Left colon (tissue), 2 donors: ENCODE measurements at places on chromosomes 4 and X. TPM values are rescaled to one million over a fixed set of nuclear protein-coding genes. Genes with fewer than 3 reads are reported as not detected.

DNA sequence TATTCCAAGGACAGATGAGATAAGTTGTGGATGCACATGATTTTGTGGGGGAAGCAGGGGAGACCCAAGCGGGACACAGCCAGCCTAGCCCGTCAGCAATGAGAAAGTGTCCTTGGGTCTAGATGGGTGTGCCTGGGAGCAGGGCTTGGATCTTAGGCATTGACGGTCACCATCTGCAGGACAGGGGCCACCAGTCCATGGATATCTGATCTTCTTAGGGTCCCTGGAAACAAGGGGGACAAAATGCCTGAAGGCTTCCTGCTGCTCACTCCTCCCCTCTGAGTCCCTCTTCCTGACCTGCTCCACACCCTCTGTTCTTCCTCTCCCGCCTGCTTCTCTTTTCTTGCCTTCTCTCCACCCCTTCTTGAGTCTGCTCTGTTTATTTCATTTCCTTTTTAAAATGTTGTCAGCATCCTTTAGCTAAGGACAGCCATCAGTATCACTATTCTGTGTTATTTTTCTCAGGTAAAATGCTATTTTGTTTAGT lies 298.4 kb downstream of the RAPGEF2 start:
- no peak for DNase-seq

GRCh38 chr4:157221895-157222770 lies 1.6 kb downstream of the GRIA2 start:
- no peak for DNase-seq

- DNase-seq, result no peak
Observed at GRCh38 chr4:8437281-8437680, 3.2 kb downstream of the ACOX3 start.

DNA sequence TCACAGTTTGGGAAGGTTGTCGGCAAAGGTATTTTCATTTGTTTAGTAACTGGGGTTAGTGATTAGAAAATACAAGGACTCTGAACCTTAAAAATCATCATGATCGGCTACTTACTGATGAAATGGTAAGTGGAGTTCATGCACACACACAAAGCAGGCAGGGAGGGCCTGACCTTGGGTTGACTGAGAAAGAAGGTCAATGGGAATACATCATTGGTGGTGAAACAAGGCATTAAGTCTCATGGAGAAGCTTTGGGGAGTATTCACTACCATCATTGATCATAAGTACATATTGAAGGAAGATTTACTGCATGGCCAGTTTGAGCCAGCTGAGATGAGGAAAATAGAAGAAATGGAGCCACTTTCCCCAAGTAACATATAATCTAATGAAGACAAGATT lies 74.4 kb downstream of the LUZP4 start:
- no peak for DNase-seq

GRCh38 chr4:89158884-89159503 lies 47.7 kb downstream of the TIGD2 start:
- DNase-seq, result no peak

DNA sequence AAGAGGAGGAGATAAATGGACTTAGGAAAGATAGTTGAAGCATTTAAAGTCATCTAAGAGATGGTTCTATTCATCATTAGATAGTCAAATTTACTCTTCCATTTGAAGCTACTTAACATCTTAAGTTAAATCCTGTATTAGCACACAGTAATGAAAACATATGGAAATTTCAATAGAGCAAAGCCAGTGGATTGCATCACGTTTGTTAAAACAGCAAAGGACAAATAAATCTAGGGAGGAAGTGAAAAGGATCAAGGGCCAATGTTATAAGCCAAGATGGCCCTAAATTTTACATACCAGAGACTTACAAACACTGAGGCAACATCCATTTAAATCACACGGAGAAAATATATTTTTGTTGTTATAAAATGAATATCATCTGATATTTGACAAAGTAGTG lies 602.8 kb downstream of the INPP4B start:
- no peak for DNase-seq

DNA sequence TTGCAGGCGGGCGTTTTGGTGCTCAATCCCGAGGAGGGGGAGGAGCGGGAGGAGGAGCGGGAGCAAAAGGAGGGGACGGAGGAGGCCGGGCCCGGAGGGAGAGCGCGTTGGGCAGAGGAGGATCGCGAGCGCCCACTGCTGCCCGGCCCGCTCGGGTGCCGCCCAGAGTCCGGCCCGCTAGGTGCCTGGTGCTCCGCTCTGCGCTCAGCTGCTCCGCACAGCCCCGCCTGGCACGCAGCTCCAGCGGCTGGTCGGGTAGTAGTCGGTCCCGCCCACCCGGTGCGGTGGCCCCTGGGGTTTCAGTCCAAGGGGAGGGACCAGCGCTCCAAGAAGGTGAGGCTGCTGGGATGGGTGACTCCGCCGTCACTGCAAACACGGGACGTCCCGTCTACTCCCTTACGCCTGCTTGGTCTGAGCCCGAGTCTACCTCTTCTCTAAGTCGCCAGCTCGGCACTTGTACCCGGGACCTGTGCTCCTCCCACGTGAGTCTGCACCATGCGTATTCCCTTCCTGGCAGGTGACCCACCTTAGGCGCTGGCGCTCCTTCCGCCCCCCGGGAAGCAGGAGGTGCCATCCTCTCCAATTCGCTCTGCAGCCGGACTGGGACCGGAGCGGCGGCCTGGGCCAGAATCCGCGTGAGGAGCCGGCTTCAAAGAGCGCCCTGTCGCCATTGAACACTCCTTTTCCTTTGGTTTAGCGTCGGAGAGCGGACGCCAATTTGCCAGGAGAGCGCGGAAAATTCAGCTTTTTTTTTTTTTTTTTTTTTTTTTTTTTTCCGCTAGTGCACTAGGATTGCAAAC lies 405 bp upstream of the HS3ST1 start:
- DNase-seq, result peak; percentile 91

DNA sequence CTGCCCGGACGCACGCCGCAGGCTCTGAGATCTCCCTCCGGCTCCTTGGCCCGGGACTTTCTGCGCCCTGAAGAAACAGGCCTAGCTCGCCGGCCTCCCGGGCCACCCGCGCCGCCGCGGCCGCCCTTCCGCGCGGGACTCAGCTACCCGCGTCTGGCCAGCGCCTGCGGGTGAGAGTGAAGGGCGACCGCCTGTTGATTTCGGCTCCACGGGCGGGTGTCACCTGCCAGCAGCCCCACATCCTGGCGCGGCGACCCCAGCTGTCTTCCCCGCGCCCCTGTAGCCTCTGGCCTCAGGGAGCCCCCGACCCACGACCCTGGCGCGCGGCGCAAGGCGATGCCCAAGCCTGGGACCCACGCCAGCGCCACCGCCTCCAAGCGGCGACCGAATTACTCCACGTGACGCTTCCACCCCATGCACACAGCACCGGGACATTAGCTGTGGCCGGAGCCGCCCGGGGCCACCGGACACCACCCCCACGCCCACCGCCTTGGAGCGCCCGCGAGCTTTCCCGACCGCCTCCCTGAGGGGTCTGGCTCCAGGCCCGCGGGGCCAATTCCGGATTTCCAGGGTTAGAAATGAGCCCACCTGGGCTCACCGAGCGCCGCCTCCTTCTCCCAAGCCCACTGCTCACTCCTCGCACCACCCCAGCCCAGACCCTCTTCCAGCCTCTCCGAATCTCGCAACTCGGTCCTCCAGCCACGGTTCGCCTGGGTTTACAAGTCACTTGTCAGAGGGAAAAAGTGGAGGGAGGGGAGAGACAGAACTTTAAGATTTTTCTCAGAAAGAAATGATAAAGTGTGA lies 10.2 kb downstream of the ARX start:
- no peak for DNase-seq

GRCh38 chr4:77510367-77510766 lies 95.3 kb upstream of the CXCL13 start:
- no peak for DNase-seq

- no peak for DNase-seq
Observed at GRCh38 chr4:81449015-81449414, 22.7 kb downstream of the RASGEF1B start.

- DNase-seq, result no peak
Observed at GRCh38 chrX:153444333-153445011, 1.4 kb downstream of the TREX2 start.

- peak; percentile 70 for DNase-seq
Observed at GRCh38 chr4:169269916-169270809, 593 bp downstream of the SH3RF1 start.

DNA sequence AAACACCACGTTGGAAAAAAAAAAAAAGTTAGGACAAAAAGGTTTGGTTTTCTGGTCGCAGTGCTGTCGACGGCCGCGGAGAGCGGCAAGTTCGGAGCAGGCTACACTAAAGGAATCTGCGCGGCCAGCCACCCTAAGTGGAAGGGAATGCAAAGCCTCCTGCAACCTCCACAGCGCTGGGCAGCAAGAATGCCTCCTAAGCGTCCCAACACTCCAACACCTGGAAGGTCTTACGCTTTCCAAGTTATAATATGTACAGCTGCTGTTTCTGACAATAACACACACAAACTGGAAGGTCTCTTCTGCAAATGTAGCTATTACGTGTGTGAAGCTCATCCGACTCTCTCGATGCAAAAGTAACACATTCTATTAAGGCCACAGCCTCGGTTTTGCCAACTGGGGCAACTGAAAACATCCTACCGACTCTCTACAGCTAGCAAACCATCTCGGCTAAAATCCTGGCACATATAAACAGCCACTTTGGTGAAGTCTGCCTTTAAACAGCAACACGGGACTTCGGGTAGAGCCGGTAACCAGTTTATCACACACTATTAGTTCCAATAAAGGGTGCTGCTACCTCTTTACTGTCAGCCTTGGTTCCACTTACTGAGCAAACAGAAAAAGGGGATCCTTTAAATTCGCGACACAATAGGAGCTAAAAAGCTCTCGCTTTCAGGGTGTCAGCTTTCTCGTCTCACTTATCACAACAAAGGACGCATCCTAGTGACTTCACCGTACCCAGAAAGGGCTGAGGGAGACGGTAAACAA lies 895 bp downstream of the SMIM14 start:
- DNase-seq, result peak; percentile 73

DNA sequence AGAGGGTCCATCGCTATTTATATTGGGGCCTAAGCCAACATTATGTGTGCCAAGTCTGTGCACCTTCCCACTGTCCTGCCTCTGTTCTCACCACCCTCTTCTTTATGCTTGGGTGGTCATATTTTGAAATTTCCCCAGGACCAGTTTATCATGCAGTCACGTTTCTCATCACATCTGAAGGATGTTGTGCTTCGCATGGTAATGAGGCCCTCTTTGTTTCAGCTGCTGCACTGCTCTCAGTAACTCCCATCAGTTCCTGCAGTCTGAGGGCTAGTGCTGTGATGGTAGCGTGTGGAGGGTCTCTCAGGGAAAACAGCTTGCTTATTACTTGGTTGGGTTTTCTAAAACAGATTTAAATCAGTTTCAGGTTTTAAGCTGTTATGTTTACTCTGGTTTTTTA lies 288.0 kb downstream of the AFF2 start:
- no peak for DNase-seq

DNA sequence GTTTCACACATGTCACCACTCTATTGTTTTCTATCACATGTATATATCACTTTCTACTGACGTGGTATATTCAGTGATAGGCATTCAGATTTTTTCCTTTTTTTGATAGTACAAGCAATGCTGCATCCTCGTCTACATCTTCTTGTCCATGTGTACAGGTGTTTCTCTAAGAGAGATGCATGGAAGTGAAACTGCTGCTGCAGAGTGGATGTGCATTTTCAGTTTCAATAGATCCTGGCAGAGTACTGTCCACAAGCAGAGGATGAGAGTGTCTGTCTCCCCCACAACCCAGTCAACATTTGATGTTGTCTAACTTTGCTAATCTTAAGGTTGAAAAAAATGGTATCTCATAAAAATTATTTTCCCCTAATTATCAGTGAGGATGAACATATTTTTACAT lies 194.0 kb upstream of the CASK start:
- no peak for DNase-seq

DNA sequence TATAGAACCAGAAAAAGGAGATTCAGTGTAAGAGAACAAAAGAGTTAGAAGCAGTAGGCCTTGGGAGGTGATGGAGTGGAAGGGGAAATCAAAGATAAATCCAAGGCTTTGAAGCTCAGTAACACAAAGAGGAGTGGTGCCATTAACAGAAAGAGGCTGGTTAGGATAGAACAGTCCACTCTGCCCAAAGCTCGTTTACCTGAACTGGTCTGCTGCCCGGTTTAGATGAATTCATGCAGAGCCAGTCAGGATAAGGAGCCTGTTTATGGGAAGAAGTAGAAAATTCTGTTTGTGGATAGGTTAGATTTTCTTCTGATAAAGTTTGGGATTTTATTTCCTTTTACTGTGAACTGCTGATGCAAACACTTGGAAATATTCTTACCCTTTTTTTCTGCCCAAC lies 80.6 kb downstream of the HMGB2 start:
- no peak for DNase-seq

- DNase-seq, result no peak
Observed at GRCh38 chr4:104330125-104330905, 164.4 kb downstream of the CXXC4 start.

DNA sequence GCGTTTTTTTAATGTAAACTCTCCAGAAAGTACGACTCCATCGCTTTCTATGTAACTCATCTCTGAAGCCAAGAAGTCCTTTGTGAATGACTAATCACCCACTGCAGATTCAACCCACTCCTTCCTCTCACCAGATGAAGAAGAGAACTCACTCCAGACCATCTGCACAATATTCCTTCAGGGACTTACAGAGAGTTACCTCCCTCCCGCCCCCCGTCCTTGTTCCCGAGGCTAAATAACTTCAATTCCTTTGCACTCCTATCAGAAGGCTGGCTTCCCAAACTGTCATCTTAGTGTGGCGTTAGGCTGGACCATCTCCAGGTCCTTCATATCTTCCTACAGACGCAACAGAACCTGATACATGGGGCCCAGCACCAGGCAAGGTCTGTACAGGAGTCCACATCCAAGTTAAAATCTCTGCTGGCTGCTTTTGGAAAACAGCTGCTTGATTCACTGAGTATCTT lies 82.4 kb downstream of the AFAP1 start:
- no peak for DNase-seq

DNA sequence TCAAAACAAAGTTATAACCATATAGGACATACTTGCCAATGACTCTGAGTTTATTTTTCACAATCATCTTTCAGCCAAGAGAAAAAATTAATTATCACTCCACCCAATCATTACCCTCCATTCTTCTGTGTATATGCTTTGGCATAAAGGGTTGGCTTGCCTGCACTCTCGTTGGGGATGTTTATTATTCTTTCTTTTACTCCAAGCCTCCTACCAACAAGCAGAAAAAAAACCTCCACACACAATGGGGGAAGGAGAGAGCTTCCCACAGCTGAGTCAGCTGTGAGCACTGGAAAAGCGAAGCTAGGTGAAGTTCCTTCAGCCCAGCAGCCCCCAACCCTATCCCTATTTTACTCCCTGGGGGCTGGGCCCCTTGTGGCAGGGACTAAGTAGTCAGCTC lies 1.5 kb downstream of the OPHN1 start:
- no peak for DNase-seq

- DNase-seq, result no peak
Observed at GRCh38 chr4:79831119-79831528, 241.9 kb downstream of the ANTXR2 start.

GRCh38 chr4:146916479-146917076 lies 29.1 kb downstream of the TTC29 start:
- no peak for DNase-seq

GRCh38 chr4:83809581-83809980 lies 273.7 kb downstream of the GPAT3 start:
- no peak for DNase-seq

MEPE gene
- not detected for total RNA-seq

TLL1 gene
- 1.9 TPM for total RNA-seq

DIPK2B gene
- 3.0 TPM for total RNA-seq

SH3D19 gene
- total RNA-seq, result 119 TPM

TIGD4 gene
- total RNA-seq, result 0.17 TPM

TEX11 gene
- 2.0 TPM for total RNA-seq

ADH7 gene
- total RNA-seq, result not detected
